ENCODE measurements at places on chromosomes 3 and 15.

GRCh38 chr3:188198760-188199327, 44.9 kb downstream of the LPP start:
- no peak for DNase-seq

DNA sequence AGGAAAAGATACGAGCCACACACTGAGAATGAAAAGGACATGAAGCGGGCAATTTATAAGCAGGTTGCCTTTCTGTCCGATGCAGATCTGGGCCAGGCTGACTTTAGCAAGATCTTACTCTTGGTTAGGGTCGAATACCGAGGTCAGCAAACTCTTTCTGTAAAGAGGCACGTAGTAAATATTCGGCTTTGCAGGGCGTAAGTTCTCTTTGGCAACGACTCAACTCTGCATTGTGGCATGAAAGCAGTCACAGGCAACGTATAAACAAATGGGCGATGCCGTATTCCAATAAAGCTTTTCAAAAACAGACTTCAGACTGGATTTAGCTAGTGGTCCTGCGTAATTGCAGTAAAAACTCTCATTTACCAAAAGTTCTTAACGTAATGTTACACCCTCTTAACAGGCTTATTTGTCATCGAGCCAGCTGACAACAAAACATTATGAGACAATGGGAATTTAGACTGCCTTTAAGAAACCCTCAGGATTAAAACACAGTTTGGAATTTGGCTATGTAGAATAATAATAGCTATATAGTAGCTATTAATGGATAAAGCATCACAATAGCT, 13.1 kb upstream of the RPL35A start:
- no peak for DNase-seq

DNA sequence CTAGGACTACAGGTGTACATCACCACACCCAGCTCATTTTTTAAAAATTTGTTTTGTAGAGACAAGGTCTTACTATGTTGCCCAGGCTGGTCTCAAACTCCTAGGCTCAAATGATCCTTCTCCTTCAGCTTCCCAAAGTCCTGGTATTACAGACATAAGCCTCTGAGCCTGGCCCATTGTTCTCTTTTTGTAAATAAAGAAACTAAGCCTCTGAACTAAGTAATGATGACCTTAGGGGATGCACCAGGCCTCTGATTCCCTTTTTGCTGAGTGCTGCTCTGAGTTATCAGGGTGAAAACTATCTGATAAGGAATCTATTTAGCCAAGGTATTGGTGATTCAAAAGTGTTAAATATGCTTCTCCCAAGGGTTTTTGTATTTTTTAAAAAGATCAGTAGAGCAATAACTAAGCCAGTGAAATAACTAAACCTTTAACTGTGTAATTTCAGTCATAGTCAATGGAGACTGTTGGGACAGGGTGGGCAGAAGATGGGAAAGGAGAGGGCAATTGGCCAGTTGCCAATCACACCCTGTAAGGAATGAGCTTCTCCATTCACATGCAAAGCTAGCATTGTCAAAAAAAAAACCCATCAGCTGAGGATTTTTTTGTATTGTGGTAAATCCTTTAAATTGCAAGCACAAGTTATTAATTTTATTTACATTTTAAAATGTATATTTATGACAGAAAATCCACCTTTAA, 194.8 kb upstream of the PFN2 start:
- DNase-seq, result no peak

- no peak for DNase-seq
Observed at GRCh38 chr3:48107227-48107626, 81.0 kb downstream of the CDC25A start.

- no peak for DNase-seq
Observed at GRCh38 chr15:74317820-74318375, 49.5 kb downstream of the CYP11A1 start.
